WTC11 (cell line): ENCODE measurements at places on chromosomes 6 and 20. TPM values are rescaled to one million over a fixed set of nuclear protein-coding genes. Genes with fewer than 3 reads are reported as not detected.

DNA sequence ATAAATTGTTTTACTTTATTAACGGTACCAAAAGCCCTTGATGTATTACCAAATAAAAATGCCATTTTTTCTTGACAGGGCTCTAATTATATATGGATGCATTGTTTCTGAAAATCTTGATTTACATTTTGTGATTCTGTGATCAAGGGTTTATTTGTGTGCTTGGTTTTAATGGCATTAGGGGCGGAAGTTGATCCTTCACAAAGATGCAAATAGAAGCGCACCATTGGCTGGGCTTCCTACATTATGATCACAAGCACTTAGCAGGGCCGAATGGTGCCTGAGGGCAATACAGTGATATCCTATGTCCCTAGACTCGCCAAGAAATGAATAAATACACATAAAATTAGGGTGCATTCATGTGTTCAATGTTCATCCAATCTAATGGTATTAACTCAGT, 172.9 kb upstream of the UST start:
- no peak for DNase-seq

Gene NHSL1
- 22.9 to 31.1 TPM (median 23.1 TPM) in 3 replicates for total RNA-seq

- no peak for DNase-seq
These were observed 73.1 kb downstream of the MKKS start for GRCh38 chr20:10360878-10361277.

Gene GPR31
- total RNA-seq, result not detected in 3 replicates
